Left lobe of liver (tissue), 2 donors: ENCODE measurements at places on chromosomes 5 and 9.

GRCh38 chr9:82571540-82571939 is 491.4 kb downstream of the RASEF start:
- DNase-seq: no peak

- no peak for DNase-seq
These were observed 51.9 kb downstream of the ERBIN start for GRCh38 chr5:65978251-65978650.

GRCh38 chr5:15650266-15650665 is 150.3 kb downstream of the FBXL7 start:
- DNase-seq: no peak

DNA sequence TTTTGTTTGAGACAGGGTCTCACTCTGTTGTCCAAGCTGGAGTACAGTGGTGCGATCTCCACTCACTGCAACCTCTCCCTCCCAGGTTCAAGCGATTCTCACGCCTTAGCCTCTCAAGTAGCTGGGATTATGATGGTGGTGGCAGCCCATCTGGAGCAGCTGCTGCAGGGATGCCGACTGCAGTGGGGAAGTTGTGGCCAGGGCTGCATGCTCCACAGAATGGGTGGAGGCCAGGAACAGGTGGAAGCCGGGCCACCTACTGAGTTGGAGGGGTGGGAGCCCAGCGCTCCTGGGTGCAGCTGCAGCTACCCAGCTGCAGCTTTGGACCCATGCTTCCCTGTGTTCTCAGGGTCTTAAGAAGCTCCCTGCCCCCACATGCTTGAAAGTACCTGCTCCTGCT is 99.7 kb downstream of the SCAI start:
- no peak for DNase-seq

GRCh38 chr5:129943936-129944335 is 39.7 kb downstream of the CHSY3 start:
- DNase-seq: no peak
